T-helper 1 cell (primary cell): ENCODE measurements at places on chromosomes 6 and 20.

DNA sequence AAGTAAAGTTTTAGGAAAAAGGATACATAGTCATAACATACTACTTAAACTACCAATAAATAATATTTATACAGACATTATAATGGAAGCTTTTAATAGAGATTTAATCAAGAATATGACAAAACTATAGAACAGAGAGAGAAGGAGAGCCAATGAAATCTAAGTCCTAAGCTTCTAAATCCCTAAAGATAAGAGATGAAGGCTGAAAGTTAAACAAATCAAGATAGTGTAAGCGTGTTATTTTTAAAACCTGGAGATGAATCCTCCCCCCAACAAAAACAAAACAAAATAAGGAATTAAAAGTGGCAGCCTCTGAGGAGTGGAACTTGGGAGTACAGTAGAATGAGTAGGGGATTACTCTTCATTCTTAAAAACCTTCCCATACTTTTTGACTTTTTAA, 145.9 kb downstream of the TBC1D32 start:
- no peak for DNase-seq

- DNase-seq: no peak
These were observed 353.3 kb downstream of the HACE1 start for GRCh38 chr6:104506429-104506828.

DNA sequence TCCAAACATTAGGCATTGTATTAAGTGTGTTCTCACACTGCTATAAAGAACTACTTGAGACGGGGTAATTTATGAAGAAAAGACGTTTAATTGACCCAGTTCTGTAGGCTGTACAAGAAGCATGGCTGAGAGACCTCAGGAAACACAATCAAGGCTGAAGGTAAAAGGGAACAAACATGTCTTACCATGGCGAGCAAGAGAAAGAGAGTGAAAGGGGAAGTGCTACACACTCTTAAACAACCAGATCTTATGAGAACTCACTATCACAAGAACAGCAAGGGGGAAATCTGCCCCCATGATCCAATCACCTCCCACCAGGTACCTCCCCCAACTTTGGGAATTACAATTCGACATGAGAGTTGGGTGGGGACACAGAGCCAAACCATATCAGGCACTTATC, 86.6 kb upstream of the TOP1 start:
- no peak for DNase-seq

DNA sequence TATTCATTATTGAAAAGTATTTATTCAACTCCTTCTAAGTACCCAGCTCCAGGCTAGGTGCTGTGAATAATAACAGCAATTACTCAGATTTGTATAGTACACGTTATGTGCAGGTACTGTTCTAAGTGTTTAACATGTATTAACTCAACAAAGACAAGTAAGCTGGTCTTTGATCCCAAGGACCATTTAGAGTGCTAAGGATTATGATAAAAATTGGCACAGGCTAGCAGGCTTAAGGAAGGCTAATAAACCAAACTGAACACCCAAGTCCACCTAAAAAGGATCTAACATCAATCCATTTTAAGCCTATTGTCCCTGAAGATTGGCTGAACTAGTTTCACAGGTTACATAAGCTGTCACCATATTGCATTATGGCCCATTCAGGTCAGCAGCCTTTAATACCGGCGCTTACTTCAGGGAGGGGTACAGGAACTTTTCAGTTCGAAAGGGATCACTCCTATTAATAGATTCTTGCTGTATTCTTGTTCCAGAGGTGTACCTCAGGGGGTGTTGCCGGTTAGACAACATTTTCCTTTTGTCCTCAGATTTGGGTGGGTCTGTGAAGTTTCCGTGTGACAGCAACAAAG, 99.0 kb upstream of the GMDS start:
- DNase-seq: no peak

- DNase-seq: no peak
These were observed 40.6 kb upstream of the TPD52L1 start for GRCh38 chr6:125112934-125113333.

- no peak for DNase-seq
These were observed 3.0 kb downstream of the PRSS16 start for GRCh38 chr6:27250277-27251111.

GRCh38 chr20:10857352-10858070, 183.7 kb upstream of the JAG1 start:
- DNase-seq: no peak

- DNase-seq: no peak
These were observed 5.5 kb downstream of the REV3L start for GRCh38 chr6:111477481-111477938.

DNA sequence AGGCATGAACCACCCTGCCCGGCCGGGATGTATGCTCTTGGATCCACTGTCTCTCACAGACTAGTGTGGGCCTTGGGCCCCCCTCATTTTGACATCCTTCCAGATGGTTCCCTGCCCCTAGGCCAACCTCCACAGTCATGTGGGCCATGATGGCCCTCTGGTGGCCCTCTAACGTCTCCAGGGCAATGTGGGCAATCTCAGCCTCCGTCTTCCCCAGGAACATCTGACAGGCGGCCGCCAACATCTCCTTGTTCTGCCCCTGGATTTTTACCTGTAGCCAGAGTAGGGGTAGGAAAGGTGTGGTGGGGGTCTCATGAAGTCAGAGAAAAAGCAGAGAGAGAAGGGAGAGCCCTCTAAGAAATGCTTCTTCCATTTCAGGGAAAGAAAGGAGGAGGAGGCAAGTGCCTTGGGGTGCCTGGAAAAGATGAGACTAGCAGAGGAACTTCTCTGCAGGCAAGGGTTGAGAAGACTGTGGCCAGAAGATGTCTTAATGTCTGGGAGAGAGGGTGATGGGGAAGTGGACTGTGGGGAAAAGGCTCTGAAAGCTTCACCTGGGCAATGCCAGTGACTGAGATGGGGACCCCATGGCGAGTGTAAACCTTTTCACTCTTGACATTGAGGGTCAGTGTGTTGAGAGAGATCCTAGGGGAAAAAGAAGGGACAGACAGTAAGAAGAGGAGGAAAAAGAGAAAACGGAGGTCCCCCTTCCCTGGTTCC, 1.3 kb downstream of the FLOT1 start:
- no peak for DNase-seq

DNA sequence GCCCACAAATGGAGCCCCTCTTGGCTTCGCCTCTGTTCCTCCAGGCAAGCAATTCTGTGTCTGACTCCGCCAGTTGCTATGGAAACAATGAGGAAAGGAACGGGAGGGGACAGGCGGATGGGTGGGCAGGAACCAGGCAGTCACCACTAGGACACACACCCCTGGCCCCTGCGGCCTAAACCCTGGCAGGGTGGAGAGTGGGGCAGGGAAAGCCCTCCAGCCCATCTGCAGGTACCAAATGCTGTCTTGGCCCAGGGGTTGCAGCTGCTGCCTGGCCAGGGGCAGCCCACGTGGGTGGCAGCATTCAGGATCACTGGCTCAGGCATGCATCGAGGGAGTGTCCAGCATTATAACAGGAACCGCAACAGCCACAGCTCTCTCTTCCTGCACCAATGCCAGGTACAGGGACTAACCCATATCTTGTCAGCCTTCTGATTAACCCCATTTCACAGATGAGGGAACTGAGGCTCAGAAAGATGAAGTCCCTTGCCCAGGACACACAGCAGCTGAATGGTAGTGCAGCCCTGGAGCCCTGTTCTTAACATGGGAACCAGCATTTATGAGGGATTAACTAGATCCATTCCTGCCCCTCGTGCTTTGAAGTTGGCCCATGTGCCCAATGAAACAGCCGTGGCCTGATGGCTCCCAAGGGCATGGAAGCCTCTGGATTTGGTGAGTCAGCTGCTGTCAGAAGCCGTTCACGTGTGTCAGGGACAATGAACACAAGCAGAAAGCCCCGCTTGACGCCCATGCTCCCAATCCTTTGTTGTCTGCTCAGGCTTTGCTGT, 66.3 kb downstream of the NOL4L start:
- DNase-seq: no peak

DNA sequence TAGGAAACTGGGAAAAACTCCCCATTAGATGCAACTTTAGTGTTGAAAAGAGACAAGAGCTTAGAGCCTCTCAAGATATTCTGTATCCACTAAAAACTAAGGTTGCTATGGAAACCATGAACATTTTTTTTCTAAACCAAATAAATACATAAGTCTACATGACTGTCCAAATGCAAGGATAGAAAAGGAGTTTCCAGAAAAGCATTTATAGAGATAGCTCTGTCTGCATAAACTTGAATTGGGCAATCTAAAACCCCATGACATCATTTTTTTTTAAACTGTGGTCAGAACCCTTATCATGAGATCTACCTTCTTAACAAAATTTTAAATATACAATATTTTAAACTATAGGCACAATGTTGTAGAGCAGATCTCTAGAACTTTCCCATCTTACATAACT, 36.4 kb upstream of the FAM83B start:
- no peak for DNase-seq

DNA sequence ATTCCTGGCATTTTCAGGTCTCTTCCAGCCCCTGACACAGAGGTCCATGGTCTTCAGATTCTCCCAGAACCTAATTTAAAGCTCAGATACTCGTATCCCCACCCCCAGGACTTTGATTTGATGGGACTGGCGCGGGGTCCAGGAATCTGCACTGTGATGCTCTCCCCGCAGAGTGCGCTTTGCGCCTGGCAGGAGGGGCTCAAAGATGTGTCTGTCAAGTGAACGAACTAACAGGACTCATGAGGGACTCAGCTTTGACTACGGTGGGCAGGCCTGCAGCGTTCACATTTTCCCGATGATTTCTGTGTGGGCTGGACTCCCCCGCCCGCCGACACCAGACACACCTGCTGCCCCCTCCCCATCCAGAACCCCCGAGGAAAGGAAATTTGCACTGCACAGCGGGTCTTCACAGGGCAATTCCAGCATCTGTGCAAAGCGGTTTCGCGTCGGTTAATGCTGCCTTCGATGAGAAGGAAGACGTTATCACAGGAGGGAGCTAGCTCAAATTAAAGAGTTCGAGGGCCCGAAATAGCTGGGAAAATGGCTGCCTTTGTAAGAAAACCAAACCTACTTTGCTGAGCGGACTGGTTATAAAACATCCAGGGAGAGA, 90.2 kb downstream of the ZDHHC14 start:
- no peak for DNase-seq

GRCh38 chr20:44016525-44016924, 101.9 kb downstream of the TOX2 start:
- no peak for DNase-seq

DNA sequence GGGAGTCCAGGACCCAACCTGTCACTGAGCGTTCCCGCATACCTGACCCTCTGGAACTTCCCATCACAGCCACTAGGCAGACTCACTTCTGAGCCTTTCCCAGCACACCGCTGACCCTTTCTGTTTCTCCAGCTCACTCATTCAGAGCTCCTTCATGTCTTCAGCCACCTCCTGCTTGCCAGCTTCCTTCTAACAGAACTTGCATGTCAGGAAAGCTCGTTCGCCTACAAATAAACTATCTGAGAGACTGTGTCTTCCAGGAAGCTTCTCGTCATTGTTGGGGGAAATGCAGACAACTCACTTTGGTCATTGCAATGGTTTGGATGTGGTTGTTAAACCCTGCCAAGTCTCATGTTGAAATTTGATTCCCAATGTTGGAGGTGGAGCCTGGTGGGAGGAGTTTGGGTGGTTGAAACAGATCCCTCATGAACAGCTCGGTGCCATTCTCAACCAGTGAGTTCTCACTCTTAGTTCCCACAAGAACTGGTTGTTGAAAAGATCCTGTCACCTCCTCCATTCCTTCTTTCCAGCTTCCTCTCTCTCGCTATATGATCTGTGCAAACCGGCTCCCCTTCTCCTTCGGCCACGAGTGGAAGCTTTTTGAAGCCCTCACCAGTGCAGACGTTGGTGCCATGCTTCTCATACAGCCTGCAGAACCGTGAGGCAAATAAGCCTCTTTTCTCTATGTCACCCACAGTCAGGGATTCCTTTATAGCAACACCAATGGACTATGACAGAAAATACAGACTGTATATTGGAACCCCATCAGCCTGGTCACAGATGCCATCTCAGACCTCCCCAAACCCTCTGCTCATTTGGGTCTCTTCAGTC, 1.4 kb upstream of the MUC21 start:
- DNase-seq: no peak
